Bronchus fibroblast of lung (primary cell): ENCODE measurements at places on chromosomes 5 and 9. TPM values are rescaled to one million over a fixed set of nuclear protein-coding genes. Genes with fewer than 3 reads are reported as not detected.

Gene MVB12B
- 2.2 TPM in 2 replicates for total RNA-seq

Gene CCDC69
- 2.1 and 2.4 TPM in 2 replicates for total RNA-seq

Gene TERT
- not detected in 2 replicates for total RNA-seq

Gene STING1
- 51.0 and 51.4 TPM in 2 replicates for total RNA-seq

Gene FOXD4L6
- total RNA-seq: under 0.01 TPM in 1 of 2 replicates, not detected in the other

Gene AGPAT2
- 35.5 and 36.6 TPM in 2 replicates for total RNA-seq

Gene IFNA21
- not detected in 2 replicates for total RNA-seq

Gene FOCAD
- 38.5 and 44.9 TPM in 2 replicates for total RNA-seq

Gene SPATA31A7
- not detected in 2 replicates for total RNA-seq

Gene EPB41L4B
- 0.45 and 0.50 TPM in 2 replicates for total RNA-seq

Gene ABL1
- 47.0 and 47.2 TPM in 2 replicates for total RNA-seq

Gene CLIC3
- 1.3 and 4.0 TPM in 2 replicates for total RNA-seq

Gene TMEM245
- 19.0 and 21.2 TPM in 2 replicates for total RNA-seq

Gene F2RL1
- 16.5 and 20.2 TPM in 2 replicates for total RNA-seq

Gene ANKRD18B
- total RNA-seq: 0.17 and 0.74 TPM in 2 replicates

Gene GLRA1
- total RNA-seq: not detected in 2 replicates

Gene ADAMTS12
- total RNA-seq: 14.7 and 16.3 TPM in 2 replicates

Gene NUTM2G
- not detected in 2 replicates for total RNA-seq

Gene TLX3
- total RNA-seq: not detected in 2 replicates

Gene SURF2
- total RNA-seq: 21.5 and 46.7 TPM in 2 replicates

Gene PKD2L2
- total RNA-seq: not detected in 2 replicates

Gene MEGF9
- 4.6 and 5.4 TPM in 2 replicates for total RNA-seq

Gene CCIN
- total RNA-seq: 0.84 and 0.89 TPM in 2 replicates

Gene CCNO
- total RNA-seq: 0.15 TPM in 1 of 2 replicates, not detected in the other

Gene PLPP7
- total RNA-seq: 3.7 TPM in 2 replicates
